Stimulated activated CD8-positive, alpha-beta memory T cell treated with anti-CD3 and anti-CD28 coated beads, Interleukin-7, amount 100 ng/mL, for 1 hour (primary cell): ENCODE measurements at places on chromosomes 13 and 19.

DNA sequence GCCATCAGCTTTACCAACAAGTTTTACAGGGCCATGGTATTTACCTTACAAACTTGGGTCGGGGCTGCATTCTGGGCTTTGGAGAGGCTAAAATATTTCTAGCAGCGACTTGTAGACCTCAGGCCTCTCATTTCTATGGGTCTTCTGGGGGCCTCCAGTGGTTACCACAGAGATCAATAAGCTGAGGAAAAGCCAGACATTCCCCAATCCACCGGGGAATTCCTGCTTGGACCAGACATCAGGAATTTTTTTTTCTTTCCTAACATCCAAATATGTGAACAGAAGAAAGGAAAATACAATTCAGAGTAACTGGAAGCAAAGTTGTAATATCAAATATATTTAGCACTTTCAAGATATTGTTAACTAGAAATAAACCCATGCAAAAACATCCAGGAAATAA, 1.5 kb downstream of the DZIP1 start:
- no peak for DNase-seq

GRCh38 chr13:36051082-36051481, 80.1 kb downstream of the DCLK1 start:
- DNase-seq: no peak

DNA sequence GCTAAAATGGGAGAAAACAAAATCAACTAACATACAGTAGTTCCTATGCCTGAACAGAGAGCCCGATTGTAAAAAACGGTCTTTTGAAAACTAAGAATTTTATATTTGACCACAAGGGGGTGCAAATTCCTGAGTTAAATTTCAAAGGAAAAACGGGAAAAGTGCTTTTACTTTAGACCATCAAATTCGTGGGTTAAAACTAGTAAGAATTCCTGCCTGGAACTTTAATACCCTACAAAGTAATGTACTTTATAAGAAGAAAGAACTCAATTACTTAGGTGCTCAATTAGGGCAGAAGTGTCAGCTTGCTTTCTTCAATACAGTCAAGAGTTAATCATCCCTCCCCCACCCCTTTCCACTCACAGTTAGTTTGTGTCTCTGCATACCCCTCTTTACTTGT, 69.8 kb downstream of the KCNRG start:
- no peak for DNase-seq

- no peak for DNase-seq
Measured at GRCh38 chr19:39913682-39914333, 20.6 kb downstream of the FCGBP start.

GRCh38 chr13:46571189-46571908, 18.4 kb downstream of the LRCH1 start:
- no peak for DNase-seq

DNA sequence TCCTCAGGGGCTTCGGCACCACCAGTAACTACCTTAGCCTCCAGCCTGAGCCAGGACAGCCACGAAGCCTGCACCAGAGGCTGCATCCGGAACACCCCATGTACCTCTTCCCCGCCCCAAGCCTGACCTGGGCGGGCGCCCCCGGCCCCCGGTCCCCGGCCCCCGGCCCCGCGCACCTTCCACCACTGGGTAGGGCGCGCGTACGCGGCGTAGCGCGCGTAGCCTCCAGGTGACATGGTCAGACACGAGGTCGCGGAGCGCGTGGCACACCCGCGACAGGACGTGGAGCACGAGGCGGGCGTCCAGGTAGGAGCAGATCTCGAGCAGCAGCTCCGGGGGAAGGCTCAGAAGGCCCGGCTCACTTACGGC, 450 bp downstream of the FBXW9 start:
- no peak for DNase-seq

DNA sequence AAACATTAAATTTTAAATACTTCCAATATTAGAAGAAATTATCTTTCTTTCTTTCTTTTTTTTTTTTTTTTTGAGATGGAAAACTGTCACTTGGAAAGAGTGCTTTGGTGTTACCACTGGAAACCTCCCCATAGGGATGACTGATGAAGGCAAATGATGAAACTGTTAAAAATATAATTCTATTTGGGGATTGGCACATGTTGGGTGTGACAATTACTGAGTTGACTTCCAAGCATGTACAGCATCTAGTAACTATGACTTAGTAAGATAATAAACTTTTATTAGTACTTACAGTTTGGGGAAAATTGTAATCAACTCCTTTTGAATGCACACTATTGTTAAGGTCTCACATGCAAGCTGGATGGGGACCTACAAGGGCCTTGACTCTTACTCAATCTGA, 592.5 kb downstream of the KCTD12 start:
- no peak for DNase-seq

DNA sequence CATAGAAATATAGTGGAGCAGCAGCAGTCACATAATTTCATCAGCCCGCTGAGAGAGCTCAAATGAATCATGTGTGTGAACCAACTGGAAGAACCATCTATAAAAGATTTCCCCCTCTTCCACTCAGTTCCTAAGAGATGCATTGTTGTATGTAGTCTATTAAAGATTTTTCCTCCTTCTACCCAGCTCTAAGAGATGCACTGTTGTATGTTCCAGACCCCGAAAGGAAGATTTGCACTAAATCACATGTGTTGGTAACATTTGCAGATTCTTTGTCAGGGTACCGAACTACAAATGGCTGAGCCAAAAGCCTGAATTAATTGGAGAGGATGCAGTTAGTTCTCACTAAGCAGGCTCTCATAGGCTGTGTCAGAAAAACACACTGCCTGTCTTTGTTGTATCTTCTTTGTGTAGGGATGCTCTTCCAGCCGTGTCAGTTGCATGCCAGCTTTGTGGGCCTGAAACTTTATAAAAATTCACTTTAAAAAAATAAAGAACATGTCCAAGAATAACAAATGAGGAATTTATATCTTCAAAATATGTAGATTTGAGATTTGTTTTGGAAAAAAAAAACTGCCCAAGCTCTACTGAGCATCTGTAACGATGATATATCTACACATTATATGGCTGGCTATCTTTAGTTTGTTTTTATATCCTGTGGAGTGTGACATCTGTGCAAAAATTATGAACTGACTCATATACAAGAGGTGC, 223.1 kb downstream of the MZT1 start:
- DNase-seq: no peak

- no peak for DNase-seq
Measured at GRCh38 chr13:35191883-35192282, 249.8 kb downstream of the NBEA start.

DNA sequence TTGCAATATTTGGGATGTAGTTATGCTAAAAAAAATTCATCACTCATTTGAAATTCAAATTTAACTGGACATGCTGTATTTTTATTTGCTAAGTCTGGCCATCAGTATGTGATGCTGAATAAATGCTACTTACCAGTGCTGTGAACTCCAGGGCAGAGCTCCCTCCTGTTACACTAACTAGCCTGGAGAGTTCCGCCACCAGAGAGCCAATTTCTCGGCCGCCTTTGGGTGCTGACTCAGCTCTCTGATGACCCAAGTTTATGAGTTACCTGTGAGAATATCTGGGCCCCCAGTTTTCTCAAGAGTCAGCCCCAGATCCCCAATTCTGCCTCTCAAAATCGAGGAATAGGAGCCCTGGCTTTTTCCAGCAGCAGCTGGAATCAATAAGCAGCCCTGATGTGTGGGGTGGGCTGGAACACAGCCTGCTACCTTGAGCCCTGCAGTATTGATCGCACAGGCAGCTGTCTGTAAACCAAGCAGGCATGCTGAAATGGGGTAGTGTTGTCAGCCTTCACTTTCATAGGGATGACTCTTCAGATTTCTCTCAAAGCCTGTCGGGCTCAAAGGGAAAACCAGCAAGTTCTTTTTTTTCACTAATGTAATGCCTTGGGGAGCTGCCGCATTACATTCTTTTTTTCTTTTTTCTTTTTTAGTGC, 113.7 kb downstream of the DNAJC15 start:
- no peak for DNase-seq

- no peak for DNase-seq
Measured at GRCh38 chr19:35136977-35137702, 1.5 kb upstream of the FXYD1 start.

GRCh38 chr19:49684251-49684982, 5.0 kb upstream of the ADM5 start:
- no peak for DNase-seq

DNA sequence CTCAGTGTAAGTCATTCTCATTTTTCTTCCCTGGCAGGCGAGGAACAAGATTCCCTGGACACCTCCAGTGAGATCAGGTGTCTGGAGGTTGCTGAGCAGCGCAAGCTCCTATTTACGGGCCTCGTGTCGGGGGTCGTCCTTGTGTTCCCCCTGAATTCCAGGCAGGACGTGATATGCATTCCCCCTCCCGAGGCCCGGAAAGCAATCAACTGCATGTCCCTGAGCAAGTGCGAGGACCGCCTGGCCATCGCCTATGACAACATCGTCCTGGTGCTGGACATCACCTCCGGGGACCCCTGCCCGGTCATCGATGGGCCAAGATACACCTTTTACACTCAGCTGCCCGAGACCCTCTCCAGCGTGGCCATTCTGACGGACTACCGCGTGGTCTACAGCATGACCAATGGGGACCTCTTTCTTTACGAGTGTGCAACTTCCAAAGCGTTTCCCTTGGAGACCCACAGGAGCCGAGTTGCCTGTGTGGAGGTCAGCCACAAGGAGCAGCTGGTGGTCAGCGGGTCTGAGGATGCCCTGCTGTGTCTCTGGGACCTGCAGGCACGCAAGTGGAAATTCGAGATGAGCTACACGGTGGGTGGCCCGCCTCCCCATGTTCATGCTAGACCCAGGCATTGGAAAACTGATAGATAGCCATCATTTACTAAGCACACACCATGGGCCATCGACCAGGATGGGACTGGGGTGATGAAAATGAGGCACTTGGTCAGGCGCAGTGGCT, 21.5 kb upstream of the SIN3B start:
- DNase-seq: no peak

DNA sequence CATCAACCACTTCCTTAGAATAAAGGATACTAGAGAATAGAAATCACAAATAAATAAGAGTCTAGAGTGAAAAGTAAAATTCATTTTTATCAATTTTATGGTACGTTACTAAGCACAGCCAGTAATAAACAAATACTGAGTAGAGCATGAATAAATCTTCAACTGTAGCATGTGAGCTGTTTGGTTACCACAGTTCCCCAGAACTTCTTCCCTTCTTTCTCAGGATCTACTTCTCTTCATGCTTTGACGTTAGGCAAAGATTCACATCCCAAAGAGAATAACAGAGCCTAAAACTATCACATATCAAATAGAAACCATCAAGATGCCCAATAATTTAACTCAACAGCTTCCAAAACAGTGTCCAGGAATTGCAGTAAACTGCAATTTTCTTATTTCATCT, 7.4 kb downstream of the RUBCNL start:
- no peak for DNase-seq

DNA sequence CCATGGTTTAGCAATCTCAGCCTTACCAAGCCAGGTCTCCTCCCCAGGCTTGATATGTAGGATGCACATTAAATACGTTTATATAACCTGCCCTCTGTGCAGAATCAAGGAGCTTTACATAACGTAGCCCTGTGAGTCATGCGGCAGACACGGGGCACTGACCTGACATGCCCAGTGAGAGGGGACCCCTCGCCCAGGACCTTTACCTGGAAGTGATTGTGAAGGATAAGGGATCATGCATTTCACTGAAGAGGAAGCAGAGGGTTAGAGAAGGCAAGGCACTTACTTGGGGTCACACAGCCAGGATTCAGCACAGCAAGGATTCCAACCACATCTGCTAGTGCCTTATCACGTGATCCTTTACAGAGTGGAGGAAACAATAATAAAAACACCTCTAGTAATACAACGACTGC, 18.9 kb upstream of the FOSB start:
- DNase-seq: no peak

DNA sequence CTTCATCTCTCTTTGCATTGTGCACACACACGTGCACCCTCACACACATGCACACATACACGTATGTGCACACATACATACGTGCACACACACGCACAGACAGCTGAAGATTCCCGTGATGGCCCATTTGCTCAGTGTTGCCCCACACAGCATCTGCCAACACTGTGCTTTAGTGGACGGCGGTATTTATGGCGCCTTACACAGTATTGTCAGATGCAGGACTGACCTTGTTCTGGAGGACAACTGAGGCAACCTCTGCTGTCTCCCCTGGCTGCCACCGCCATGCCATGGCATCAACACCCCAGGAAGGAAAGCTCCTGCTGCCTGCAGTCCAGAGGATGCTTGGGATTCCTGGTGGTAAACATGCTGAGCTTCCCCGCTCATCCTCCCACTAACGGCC, 316.4 kb downstream of the TEX29 start:
- DNase-seq: no peak

DNA sequence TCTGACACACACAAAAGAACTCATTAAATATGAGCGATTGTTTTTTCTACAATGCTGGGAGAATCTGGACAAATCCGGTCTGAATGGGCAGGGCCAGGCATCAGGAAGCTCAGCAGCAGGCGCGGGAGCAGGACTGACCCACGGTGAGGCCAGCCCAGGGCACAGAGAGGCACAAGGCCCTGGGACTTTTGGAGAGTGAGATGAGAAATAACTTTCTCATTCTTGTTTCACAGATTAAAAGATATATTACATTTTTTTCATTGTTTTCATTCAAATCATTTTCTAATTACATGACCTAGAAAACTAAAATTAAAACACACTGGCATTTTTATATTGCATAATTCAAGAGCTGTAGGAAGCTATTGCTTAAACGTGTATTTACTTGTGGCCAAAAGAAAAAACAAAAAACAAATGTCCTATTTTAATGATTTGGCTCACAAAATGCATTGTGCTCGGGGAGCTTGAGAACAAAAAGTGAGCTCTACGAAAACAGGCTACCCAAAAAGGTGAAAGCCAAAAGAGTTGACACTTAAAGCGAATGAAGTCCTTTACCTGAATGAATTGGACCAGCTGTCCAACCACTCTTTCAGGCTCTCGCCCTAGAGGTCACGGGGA, 133.1 kb downstream of the TNFRSF19 start:
- DNase-seq: no peak

DNA sequence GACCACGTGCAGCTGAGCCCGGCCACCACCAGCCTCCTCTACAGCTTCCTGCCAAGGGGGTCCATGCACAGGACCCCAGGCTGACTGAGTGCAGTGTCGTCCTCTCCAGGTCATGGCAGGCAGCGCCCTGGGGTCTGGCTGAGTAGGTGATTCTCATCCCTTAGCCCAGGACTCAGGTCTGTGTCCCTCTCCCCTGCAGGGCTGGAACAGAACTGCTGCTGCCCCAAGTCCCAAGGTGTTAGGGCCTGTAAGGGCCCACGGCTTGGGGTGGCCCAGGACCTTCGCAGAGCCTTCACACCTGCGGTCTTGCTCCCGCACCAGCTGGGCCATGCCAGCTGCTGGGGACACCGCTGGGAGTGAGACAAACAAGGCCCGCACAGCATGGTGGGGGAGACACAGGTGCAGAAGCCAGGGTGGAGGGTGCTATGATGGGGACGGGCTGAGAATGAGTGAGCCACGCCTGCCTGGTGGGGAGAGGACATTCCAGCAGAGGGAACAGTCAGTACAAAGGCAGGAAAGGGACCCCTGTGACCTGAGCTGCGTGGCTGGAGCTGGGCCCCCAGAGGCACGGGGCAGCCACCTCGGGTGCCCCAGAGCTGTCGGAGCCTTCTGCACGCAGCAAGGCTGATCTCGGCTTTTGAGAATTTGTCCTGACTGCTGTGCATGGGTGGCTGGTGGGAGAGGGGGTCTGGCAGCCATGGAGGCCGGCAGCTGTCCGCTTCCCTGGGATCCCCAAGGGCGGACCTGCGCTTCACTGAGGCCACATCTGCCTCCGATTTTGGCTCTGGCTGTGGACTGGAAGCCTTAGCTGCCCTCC, 11.9 kb downstream of the PLEKHF1 start:
- DNase-seq: no peak

GRCh38 chr13:32229443-32229842, 85.7 kb downstream of the ZAR1L start:
- DNase-seq: no peak
